ENCODE measurements at places on chromosomes 4 and X. TPM values are rescaled to one million over a fixed set of nuclear protein-coding genes. Genes with fewer than 3 reads are reported as not detected.

Gene FAM90A26
- polyA plus RNA-seq = 0.06 TPM

Gene RTL9
- 1.8 TPM for polyA plus RNA-seq

Gene KIAA1210
- polyA plus RNA-seq = 0.24 TPM

Gene TRIM61
- polyA plus RNA-seq = 2.7 TPM

Gene MAGEA2B
- not detected for polyA plus RNA-seq

Gene SUPT20HL1
- polyA plus RNA-seq = 0.10 TPM

Gene CD38
- polyA plus RNA-seq = 0.94 TPM
